Stimulated activated CD4-positive, alpha-beta T cell treated with anti-CD3 and anti-CD28 coated beads, TNF-alpha, amount 100 ng/mL, for 1 hour (primary cell): ENCODE measurements at places on chromosomes 5 and 9.
A peak's percentile ranks its signal among the peaks of the same experiment; 100 is the strongest.

DNA sequence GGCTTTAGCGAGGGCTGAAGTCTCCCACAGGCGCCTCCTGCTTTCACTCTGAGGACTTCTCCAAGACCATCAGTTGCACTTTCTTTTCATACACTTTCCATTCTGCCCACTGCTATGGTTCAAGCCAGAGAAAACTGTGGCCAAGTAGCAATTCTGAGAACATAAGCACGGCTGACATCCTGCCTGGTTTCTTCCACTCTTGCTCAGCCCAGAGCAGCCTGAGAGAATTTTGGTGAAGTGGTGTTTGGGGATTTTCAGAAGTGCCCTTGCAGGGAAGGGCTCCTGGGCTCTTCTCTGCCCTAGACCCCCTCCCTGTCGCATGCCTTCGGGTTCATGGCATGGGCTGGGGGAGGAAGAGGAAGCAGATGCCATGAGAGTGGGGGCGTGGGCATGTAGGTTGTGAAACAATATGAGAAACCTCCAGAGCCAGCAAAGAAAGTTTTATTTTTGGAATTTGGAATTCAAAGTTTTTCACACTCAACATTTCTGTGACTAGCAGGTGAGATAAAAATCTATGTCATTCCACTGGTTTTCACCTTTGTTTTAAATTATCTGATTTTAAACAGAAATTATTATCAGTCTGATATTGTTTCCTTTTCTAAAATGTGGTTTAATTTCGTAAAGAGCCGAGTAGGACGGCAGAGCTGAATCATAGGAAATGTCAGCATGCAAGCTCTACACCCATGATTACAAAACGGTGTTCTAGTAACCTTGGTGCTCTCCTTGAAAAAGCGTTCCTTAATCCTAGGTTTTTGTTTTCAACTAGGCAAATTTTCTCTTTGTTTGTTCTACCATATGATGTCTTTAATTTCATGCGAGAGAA is 27.8 kb upstream of the TNFSF8 start:
- DNase-seq, result peak; percentile 31

DNA sequence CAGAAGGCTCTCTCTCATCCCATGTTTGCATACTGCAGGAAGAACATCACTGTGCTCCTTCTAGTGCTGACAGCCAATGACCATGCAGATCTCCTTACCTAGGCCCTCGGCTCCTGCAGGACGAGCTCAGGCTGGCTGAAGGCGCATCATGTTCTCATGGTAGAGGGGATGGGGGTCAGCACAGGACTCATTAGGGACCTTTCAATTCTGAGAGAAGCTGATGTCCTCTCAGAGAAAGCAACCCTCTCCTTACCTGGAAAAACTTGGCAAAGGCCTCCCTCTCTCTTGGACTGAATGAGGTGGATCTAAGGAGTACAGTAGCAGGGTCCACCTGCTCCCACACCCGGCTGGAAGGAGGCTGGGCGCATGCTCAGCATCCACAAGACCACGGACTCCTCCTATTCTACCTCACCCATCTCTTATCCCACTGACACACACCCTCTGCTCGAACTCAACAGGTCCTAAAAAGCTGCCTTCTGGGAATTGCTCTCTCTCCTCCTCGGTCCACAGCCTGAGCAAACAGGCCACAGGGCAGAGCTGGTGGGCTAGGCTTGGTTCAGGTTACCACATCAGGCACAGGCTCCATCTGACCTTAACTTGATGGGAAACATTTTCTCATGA is 2.9 kb downstream of the IPPK start:
- DNase-seq, result no peak

DNA sequence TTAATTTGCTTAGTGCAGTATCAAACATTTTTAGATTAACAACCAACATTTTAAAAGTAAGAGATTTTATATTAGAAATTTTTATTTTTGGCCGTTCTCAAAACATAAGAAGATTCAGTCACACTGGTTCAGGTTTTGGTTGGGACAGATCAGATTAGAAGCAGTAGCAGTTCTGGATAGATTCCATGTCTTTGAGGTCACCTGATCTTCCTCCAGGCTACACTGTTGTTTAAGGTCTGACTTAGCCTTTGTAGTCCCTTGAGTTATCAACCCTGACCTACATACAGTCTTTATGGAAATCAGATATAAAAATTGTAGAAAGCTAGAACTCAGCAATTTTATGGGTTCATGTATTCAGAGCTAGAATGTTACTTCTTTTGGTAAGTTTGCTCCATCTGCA is 910.0 kb upstream of the WWC1 start:
- no peak for DNase-seq

DNA sequence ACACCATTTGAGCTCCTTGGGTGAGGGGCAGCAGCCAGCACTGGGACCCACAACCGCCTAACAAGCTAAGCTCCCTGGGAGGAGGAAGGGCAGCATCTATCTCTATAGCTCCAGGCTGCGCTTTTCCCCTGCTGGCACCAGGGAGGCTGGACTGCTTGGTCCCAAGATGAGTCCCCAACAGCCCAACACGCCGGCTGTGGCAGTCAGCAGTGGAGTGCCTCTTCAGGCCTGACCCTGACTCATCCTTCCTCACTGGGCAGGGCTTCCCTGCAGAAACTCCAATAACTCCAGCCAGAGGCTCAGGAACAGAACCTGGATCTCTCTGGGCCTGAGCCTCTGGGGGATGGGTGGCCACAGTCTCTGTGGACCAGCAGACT is 113.7 kb upstream of the ADAMTS16 start:
- no peak for DNase-seq

DNA sequence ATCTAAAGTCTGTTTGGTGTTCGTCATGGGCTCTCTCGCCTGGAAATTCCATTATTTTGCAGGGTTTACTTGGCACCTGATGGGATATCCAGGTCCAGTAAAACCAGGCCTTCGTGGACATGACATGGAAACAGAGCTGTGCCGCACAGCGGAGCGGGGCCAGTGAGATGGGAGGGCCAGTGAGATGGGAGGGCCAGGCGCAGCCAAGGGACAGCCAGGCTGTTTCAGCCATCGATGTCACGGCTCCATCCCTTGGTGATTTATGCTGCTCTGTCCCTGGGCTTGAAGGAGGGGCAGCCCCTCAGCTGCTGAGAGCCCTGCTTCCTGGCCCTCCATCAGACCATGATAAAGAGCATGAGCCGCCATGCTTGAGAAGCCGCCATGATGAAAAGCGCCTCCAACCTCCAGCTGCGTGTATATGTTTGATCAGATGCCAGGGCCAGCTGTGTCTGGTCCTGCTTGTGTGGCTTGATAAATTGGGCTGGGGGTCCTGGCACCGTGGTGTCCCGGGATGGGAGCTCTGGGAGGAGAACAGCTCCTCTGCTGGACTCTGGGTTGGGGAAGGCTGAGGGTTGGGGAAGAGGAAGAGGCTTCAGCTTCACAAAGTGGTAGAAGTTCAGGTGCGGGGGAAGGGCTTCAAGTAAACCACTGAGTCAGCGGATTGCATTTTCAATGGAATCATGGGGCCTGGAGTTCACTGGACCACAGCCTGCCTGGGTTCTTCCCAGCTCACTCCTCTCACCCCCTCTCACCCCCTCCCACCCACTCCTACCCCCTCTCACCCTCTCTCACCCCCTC is 6.1 kb upstream of the COL5A1 start:
- DNase-seq, result no peak

GRCh38 chr5:174724484-174725260 is at the start of gene MSX2:
Gene MSX2, plus strand, starts transcription at chr5:174724582. Its CDS starts 78 bp downstream, at chr5:174724660.
- DNase-seq, result no peak

DNA sequence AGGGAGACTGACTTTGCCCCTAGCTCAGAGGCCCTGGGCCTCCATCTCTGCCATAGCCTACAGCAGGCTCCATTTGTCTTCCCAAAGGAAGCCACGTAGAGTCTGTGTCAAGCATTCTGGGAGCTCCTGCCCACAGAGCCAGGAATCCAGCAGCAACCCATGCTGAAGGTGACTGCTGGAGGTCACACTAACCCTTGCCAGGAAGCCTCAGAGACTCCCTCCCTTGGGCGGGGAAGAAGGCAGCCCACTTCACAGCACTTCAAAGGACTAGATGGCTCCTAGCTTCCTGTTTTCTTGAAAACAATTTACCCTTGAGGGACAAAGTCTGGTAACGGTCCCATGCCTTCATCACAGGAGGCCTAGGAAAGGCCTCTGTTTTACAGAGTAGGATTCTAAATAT is 1.7 kb downstream of the CKMT2 start:
- DNase-seq, result no peak

DNA sequence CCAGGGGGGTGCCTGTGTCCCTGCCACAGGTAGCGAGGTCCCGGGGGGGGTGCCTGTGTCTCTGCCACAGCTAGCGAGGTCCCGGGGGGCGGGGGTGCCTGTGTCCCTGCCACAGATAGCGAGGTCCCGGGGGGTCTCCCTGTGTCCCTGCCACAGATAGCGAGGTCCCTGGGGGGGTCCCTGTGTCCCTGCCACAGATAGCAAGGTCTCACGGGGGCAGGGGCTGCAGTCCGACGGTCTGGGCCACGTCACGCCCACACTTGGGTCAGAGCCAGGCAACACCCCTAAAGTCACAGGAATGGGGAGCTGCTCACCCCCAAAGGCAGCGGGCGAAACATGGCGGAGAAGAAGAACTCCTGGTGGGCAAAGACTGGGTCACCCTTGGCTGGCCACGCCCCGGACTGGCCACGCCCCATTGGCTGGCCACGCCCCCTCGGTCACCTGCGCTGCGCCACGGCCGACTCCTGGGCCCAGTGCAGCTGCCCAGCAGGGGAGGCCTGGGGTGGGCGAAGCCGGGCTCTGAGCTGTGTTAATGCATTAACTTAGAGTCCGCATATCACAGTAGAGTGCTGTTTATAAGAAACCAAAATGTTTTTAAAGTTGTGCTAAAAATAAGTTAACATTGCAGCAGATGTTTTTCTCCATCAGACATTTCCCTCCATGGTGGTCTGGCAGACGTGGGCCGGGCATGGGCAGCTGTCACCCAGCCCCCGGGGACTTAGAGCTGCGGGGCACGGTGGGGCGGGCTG is 7.0 kb downstream of the NOXA1 start:
- DNase-seq, result no peak

- no peak for DNase-seq
Measured at GRCh38 chr5:116600876-116601275, 26.3 kb upstream of the SEMA6A start.

- DNase-seq, result no peak
Measured at GRCh38 chr5:127936439-127936972, 147.1 kb upstream of the SLC12A2 start.

DNA sequence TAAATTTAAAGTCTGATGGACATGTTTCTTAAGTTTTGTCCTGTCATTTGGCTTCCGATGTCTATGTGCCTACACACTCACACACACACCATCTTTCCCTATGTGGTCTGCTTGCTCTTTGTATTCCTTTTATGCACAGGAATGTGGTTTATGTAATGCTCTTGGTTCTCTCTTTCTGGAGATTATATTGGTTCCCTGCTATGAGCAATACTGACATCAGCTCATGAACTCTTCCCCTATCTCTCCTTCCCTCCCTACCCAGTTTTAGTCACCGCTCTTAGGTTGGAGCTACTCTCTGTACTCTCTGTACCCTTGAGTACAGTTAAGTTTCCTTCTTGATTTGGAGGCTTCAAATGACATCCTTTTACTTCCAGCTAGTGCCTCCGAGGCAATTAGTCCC is 77.9 kb upstream of the MVB12B start:
- DNase-seq, result no peak

GRCh38 chr5:135498637-135498995 is 37.1 kb downstream of the NEUROG1 start:
- no peak for DNase-seq

GRCh38 chr9:79377339-79377855 is 194.4 kb upstream of the TLE4 start:
- no peak for DNase-seq

DNA sequence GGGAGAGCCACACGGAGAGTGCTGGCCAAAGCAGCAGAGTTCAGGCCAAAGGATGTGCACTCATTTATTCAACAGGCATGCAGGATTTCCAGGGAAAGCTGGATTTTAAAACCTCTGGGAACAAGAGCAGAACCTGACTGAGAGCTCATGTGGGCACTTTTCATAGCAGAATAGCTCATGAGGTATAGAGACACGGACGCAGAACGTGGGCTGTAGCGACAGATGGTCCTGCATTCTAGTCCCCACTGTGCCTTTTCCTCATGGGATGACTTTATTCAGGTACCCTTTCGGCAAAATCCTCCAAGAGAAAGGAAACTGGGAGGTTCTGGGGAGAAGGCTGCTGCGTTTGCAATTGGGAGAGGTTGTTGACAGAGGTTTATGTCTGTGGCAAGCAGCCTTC is 5.4 kb downstream of the IL4 start:
- no peak for DNase-seq

GRCh38 chr5:19555876-19556275 is 432.1 kb downstream of the CDH18 start:
- no peak for DNase-seq

GRCh38 chr9:82513976-82514735 is 525.6 kb downstream of the SPATA31D1 start:
- DNase-seq, result no peak

- DNase-seq, result no peak
Measured at GRCh38 chr9:97363661-97364299, 48.1 kb upstream of the TDRD7 start.

GRCh38 chr5:171961117-171961516 is 45.3 kb downstream of the FBXW11 start:
- DNase-seq, result no peak

DNA sequence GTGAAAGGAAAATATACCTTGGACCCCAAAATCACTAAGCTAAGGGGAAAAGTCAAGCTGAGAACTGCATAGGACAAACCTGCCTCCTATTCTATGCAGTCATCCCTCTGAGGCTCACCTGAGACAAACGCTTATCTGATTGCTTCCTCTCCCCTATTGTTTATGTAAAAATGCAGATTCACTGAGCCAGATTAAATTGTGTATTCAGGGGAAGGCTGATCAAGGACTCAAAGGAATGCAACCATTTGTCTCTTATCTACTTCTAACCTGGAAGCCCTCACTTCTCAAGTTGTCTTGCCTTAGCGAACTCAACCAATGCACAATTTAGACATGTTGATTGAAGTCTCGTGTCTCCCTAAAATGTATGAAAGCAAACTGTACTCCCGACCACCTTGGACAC is 13.3 kb downstream of the SPARC start:
- DNase-seq, result no peak

GRCh38 chr9:105441616-105442160 is 6.1 kb upstream of the FSD1L start:
- no peak for DNase-seq

GRCh38 chr9:82593501-82593900 is 469.4 kb downstream of the RASEF start:
- DNase-seq, result no peak

GRCh38 chr9:7147121-7148090 is 389.6 kb downstream of the KDM4C start:
- DNase-seq, result no peak

- DNase-seq, result no peak
Measured at GRCh38 chr9:77726289-77726688, 78.2 kb upstream of the GNA14 start.

DNA sequence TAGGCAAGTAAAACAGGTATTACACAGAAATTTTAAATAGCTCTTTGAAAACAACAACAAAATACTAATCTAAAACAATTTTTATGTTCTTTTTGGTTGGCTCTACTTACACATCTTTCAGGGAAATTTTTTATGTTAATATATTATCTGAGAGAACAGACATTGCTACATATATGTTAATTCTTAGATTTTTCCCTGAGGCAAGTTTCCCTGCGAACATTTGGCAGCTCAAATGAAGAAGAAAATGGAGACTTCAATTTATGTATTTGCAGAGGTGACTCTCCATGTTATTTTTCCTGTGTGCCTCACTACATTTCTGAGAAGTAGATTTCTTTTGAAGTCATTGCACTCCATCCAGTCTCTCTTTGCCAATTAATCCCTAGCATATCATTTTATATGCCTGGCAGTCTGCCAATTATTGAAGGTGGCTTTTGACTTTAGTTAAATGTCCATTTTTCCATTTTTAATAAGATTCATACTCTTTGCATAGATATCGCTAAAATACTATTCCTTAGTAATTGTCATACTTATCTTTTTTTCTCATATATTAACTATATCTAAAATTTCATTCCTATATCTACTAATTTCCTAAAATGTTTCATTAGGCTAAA is 908.2 kb upstream of the CDH10 start:
- no peak for DNase-seq
